ENCODE measurements at places on chromosomes 5 and 9.
A peak's percentile ranks its signal among the peaks of the same experiment; 100 is the strongest.

GRCh38 chr5:73304381-73304780 is 131.4 kb downstream of the TMEM174 start:
- DNase-seq, result no peak

DNA sequence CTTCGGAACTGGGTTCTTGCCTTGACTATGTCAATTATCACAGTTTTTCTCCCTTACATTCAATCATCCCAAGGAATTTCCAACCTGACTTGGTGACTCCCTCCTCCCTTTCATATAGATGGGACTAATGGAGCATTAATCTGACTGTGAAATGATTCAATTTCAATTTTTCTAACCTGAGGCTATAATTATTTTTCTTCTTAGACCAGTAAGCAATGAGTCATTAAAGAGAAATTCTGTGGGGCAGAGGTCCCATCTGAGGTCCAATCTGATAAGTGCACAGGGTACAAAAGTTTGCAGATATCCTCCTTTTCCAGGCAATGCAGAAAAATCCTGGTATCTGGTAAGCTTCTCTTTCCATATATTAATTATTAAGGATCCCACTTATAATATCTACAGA is 18.9 kb downstream of the PDE4D start:
- peak; percentile 94 for DNase-seq

- DNase-seq, result no peak
Measured at GRCh38 chr9:121562301-121562700, 62.7 kb upstream of the GGTA1 start.

- DNase-seq, result no peak
Measured at GRCh38 chr5:168683247-168683926, 104.2 kb upstream of the PANK3 start.

DNA sequence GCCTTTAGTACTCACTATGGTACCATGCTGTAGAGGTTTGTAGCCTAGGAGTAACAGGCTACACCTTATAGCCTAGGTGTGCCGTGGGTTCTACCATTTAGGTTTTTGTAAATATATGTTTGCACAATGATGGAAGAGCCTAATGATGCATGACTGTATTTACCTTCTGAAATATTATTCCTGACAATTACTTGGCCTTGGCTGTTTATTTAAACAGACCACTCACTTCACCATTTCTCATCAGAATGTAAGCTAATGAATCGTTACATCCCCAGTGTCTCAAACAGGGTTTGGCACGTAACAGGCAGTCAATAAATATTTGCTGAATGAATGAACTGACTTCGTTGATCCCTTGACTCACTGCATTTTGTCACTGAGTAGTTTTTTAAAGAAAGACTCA is 93.1 kb downstream of the MED27 start:
- no peak for DNase-seq

- DNase-seq, result no peak
Measured at GRCh38 chr9:5449521-5450358, 602 bp upstream of the CD274 start.

DNA sequence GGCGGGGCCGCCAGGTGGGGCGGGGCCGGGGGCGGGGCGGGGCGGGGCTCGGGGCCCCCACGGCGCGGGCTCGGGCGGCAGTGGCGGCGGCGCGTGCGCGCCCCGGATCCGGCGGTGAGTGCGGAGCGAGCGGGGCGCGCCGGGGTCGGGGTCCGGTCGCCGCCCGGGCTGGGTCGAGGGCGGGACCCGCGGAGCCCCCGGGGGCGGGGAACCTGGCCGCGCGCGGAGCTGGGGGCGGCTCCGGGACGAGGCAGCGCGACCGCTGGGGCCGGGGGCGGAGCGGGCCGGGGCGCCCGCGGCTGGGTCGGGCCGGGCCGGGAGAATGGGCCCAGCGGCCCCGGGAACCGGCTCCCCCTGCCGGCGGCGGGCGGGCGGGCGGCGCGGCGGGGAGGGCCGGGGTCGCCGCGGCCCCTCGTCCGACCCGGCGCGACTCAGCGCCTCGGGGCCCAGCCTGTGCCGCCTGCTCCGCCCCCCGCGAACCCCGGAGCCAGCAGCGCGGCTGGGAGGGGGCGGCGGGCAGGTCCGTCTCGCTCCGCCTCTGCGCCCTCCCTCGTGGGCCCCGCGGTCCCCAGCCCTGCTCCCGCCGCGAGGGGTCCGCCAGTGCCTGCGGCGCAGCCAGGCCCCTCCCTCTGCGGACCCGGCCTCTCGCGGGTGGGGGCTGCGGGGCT is 3.1 kb downstream of the EGFL7 start:
- no peak for DNase-seq

DNA sequence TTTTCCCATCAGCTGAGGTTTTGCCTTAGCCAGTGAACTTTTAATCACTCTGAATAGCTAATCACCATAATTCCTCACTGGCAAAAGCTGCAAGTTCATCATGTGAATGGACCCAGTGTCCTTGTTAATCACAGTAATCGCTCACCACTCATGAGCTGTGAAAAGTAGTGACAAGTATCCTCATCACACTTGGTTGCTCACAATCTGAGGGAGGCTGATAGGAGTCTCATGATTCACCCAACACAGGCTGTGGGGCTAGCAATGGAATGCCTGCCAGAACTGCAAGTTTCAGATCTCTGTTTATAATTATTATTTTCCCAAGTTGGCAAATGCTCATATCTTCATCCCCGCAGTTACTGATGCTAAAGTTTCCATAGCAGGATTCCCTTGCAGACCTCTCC is 467.2 kb downstream of the KIF4B start:
- DNase-seq, result no peak

DNA sequence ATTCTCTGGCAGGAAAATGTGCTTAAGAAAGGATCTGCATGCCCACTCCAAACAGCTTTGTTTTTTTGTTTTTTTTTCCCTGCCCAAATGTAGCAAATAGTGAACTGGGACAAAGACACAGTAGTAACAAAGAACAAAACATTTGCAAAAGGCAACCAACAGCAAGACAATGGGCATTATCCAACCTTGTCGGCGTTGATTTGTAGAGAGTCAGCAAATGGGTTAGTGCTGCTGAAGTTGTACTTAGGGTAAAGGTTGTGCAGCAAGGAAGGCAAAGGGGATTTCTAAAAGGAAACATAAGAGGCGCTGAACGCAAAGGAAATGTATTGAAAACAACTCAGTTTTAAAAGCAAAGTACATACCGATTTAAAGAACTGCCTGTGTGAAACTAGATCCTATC is 136.2 kb downstream of the MPDZ start:
- DNase-seq, result no peak

- no peak for DNase-seq
Measured at GRCh38 chr5:172078726-172079345, 72.4 kb upstream of the FBXW11 start.

GRCh38 chr9:68970151-68970550 is 43.8 kb downstream of the PRKACG start:
- DNase-seq, result no peak

GRCh38 chr9:1804128-1804865 is 210.8 kb upstream of the SMARCA2 start:
- DNase-seq, result no peak

GRCh38 chr5:118988866-118989180 is 476 bp upstream of the DTWD2 start:
- no peak for DNase-seq

GRCh38 chr5:175778951-175779503 is 92.4 kb upstream of the CPLX2 start:
- DNase-seq, result peak; percentile 54

DNA sequence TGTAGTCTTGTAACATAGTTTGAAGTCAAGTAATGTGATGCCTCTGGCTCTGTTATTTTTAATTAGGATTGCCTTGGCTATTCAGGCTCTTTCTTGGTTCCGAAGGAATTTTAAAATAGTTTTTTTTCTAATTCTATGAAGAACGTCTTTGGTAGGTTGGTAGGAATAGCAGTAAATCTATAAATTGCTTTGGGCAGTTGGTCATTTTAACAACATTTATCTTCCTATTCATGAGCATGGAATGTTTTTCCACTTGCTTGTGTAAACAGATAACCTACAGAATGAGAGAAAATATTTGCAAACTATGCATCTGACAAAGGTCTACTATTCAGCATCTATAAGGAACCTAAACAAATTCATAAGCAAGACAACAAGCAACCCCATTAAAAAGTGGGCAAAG is 173.2 kb upstream of the TRPC7 start:
- no peak for DNase-seq

GRCh38 chr9:21317956-21318923 is 13.1 kb upstream of the IFNA5 start:
- peak; percentile 23 for DNase-seq

DNA sequence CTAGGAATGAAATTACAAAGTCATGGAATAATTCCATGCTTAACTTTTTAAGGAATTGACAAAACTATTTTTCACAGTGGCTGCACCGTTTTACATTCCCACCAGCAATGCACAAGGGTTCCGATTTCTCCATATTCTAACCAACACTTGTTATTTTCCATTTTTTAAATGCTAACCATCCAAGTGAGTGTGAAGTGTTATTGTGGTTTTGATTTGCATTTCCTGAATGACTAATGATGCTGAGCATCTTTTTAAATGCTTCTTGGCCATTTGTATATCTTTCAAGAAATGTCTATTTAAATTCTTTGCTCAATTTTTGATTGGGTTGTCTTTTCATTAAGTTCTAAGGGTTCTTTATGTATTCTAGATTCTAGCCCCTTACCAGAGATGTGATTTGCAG is 479.5 kb upstream of the SMARCA2 start:
- DNase-seq, result no peak

- no peak for DNase-seq
Measured at GRCh38 chr5:3695818-3696217, 100.2 kb downstream of the IRX1 start.

- DNase-seq, result no peak
Measured at GRCh38 chr5:159304961-159305595, 25.2 kb downstream of the IL12B start.

- DNase-seq, result no peak
Measured at GRCh38 chr9:68919661-68920060, 94.3 kb downstream of the PRKACG start.

DNA sequence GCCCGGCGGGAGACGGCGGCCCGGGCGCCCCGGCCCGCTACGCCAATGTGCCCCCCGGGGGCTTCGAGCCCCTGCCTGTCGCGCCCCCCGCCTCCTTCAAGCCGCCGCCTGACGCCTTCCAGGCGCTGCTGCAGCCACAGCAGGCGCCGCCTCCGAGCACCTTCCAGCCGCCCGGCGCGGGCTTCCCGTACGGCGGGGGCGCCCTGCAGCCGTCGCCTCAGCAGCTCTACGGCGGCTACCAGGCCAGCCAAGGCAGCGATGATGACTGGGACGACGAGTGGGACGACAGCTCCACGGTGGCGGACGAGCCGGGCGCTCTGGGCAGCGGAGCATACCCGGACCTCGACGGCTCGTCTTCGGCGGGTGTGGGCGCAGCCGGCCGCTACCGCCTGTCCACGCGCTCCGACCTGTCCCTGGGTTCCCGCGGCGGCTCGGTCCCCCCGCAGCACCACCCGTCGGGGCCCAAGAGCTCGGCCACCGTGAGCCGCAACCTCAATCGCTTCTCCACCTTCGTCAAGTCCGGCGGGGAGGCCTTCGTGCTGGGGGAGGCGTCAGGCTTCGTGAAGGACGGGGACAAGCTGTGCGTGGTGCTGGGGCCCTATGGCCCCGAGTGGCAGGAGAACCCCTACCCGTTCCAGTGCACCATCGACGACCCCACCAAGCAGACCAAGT is 723 bp downstream of the SNX18 start:
- no peak for DNase-seq

DNA sequence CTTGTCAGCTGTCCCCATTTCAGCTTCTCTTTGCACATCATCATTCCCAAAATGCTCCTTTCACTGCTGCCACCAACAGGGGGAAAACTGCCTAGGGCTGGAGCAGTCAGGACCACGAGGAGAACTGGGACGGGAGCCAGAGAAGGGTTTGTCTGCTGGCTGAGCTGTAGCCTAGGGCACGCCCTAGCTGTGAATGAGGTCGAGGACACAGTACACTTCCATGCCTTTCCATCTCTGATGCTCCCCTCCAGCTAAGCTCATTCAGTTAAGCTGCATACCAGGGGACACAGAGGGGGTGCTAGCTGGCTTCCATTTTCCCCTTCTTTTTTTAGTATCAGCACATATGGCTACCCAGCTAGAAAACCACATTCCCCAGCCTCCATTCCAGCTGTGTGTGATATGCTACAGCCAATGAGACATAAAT is 64.7 kb downstream of the STK10 start:
- peak; percentile 94 for DNase-seq

DNA sequence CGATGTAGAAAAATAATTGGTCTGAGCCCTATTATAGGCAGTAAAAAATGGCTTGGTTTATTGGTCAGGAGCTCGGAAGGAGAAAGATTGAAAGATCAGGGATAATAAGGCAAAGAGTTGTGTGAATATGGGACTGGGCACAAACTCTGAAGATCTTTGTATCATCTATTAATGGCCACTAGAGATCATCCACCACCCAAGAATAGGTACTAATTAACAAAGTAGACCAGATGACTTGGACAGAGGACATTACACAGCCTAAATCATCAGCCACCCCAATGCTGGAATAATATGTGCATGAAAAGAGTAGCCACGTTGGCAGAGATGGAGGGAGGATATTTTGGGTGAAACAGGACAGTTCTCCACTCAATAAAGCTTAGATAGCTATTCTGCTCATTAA is 364.1 kb downstream of the EFNA5 start:
- DNase-seq, result no peak

DNA sequence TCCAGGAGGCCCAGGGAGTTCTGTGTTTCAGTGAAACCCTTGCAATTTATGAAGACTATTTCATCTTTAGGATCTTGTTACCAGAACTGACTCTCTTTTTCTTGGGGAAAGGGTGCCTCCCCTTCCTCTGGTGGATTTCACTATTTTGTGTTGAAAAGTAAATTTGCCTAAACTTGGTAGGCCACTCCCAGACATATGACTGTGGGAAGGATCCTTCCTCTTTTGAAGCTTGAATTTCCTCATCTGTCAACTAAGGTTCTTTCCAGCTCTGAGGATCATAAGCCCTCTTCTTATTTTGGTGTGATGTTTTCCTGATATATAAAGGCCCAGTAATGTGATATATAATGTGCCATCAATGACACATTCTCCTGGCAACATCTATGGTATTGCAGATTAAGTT is 59.1 kb upstream of the ZFAND5 start:
- DNase-seq, result no peak

- no peak for DNase-seq
Measured at GRCh38 chr9:108615152-108615551, 240.6 kb downstream of the ACTL7B start.

DNA sequence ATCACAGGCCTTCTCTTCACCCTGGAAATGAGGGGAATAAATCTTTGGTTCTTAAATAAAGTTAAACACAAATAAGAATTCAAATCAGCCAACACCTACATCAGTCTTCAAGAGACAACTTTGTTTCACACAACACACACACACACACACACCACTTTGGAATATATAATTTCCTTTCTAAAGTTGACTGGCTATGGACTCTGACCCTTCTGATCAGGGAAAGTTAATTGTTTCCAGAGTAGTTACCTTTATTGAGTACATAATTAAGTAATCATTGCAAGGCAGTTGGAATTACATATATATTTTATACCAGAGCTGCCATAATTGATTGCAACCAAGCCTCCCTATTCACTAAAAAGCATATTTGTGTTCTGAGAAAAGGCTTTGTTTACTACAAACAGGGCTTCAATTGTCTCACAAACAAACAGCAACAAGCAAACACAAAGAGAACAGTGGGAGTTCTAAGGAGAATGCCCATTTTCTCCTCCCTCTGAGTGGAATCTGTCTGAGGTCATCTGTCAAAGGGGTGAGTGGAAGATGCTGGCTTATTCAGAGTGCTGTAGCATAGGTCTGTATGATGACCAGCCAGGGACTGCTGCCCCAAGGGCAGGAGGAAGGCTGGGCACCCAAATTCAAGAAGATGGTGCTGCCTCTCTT is 136.6 kb downstream of the SEMA6A start:
- DNase-seq, result no peak

Measured in A172 (cell line).